ENCODE measurements at places on chromosomes 2 and 18.

GRCh38 chr2:226669249-226669648, 130.4 kb downstream of the IRS1 start:
- no peak for DNase-seq

DNA sequence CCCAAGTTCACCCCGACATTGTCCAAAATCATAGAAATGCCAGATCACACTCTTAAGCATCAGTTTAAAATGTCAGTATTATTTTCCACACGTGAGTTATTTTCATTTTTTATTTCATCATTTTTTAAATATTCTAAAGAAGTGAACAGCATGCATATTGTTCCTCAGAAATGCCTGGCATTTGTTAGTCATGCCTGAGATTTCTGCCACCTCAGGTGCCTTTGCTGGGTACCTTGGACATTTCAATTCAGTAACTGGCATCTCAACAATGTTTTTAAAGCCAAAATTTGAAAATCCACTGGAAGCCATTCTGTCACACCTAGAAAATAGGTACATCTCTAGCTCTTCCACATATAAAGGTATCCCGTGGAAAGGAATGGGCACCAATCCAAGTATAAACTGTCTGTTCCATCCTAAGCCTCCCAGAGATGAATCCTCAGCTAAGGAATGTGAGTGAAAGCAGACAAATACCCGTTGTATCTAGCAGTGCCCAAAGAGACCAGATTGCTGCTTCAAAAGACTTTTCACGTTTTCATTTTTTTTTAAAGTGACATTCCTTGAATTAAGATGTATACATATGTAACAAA, 159.8 kb downstream of the ZNF385B start:
- DNase-seq = no peak

DNA sequence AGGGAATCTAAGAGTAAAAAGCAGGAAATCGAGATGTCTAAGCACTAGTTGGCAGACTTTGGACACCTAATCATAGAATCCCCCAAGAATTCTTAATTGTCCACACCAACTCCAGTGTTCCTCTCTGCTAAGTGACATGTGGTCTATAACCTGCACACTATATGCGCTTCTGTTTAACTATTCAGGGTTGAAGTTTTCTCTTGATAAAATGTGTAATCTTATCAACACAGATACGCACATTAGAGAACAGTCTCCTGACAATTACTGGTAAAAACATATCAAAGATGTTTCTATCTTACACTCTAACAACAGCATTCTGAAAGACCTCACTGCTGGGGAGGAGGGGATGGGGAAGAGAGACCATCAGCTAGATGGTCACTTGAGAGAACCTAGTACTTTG, 3.9 kb downstream of the ABCB11 start:
- DNase-seq = no peak

GRCh38 chr2:60551240-60552077, 2.0 kb downstream of the BCL11A start:
- peak; percentile 32 for DNase-seq

DNA sequence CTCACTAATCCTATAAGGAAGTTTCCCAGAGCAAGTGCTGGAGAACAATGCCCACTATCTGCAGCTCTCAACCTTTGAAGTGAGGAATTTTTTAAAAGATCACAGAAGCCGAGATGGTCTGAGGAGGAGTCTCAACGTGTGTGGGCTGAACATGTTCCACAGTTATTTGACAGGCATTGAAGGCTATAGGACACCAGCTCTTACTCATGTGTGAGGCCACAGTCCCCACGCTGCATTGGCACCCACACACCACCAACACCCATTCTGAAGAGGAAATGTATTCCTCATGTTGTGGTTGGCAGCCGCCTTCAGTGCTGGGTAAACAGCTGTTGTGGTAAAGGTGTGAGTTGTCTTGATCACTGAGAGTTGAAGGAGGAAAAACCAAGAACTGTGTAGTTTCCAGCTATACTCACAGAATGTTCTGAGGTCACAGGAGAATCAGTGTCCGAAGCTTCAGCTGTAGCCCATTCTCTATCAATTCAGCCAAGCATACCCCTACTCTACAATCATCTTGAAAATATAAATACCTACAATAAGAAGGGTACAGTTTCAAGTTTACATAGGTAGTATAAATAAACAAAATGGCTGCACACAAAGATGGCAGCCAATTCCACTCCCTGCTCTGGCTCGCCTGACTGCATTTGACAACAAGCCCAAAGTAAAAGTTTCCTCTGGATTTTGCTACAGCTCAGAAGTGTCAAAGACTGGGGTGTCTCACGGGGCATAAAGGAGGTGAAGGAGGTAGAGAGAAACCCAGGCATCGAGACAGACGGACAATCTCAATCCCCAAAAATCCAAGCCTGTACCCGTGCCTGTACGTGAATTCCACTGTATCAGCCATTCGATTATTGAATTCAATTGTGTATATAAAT, 12.1 kb downstream of the CD226 start:
- DNase-seq = no peak

- no peak for DNase-seq
Measured at GRCh38 chr18:26268454-26268853, 42.2 kb downstream of the TAF4B start.

- DNase-seq = no peak
Measured at GRCh38 chr2:45003579-45004551, 5.4 kb downstream of the SIX2 start.

GRCh38 chr18:9285604-9286003, 49.0 kb upstream of the TWSG1 start:
- no peak for DNase-seq

DNA sequence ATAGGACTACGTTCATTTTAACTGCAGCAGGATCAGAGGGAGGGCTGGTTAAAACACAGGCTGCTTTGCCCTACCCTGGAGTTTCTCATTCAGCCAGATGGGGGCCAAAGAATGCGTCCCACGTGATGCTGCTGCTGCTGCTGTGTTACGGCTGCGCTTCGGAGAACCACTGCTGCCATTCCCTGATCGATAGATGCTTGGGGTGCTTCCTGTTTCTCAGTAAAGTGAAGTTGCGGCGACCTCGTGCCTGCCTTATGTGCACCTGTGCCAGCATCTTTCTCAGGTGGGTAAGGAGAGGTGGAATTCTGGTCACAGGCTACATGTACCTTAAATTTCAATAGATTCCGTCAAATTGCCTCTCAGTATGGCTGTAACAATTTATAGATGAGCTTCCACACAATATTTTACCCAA, 24.7 kb upstream of the TOGARAM2 start:
- no peak for DNase-seq

DNA sequence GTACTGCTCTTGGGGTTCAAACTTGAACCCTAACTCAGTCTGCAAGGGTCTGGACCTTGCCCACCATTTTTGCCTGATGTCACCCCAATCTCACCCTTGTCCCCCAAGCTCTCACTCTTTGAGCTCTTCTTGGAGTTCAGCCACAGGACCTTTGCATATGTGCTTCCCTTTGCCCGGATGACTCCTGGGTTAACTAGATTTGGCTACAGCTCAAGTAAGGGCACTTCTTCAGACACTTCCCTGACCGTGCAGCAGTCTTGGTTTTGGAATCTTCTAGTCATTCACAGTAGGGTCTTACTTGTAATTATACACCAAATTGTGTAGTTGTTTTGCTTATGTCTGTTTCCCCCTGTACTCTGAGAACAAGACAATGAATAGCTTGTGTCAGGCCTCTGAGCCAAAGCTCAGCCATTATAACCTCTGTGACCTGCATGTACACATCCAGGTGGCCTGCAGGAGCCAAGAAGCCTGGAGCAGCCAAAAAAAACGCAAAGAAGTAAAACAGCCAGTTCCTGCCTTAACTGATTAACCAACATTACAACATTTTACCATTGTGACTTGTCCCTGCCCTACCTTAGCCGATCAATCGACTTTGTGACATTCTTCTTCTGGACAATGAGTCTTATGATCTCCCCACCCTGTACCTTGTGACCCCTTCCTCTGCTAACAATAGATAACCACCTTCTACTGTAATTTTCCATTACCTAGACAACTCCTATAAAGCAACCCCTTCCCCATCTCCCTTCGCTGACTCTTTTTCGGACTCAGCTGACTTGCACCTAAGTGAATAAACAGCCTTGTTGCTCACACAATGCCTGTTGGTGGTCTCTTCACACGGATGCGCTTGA, 1.0 kb upstream of the MOGAT1 start:
- DNase-seq = no peak

- no peak for DNase-seq
Measured at GRCh38 chr2:145563741-145564615, 1044.1 kb upstream of the ZEB2 start.

DNA sequence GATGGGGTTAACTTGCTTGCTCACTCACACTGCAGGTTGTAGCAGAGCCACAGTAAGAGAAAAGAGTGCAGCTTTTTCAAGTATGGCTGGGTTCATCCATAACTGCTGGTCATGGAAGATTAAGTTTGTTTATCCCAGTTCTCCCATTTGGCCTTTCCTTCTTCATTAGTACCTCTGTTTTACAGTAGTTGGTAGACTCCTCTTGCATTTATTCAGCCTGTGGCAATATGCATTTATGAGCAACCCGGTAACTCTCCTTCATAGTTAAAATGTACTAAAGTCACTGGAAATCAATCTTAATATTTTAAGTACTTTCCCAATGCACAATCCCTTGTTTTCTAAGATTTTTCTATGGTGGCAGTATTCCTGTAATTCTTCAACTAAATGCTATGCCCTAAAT, 14.0 kb downstream of the FTCDNL1 start:
- DNase-seq = no peak

GRCh38 chr2:238127165-238128060, 11.1 kb upstream of the KLHL30 start:
- no peak for DNase-seq

GRCh38 chr2:169007356-169007755, 23.8 kb downstream of the ABCB11 start:
- DNase-seq = no peak

DNA sequence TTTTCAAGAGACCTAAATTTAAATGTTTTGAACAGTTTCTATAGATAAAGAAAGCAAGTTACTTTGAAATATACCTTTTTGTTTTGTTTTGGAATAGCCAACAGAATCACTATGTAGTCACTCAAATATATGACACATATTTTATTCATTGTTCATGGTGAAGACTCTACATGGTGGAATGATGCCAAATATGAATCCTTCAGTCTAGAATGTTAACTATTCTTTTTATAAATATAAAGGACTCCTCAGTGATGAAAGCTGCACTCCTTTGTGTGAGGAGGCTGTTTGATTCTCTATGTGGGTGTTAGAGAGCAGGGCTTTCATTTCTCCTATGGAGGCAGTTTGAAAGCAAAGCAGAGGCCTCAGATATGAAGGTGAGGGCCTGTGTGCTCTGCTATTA, 396.4 kb upstream of the LRRTM1 start:
- no peak for DNase-seq

GRCh38 chr2:219045937-219046550, 4.7 kb upstream of the CFAP65 start:
- no peak for DNase-seq

DNA sequence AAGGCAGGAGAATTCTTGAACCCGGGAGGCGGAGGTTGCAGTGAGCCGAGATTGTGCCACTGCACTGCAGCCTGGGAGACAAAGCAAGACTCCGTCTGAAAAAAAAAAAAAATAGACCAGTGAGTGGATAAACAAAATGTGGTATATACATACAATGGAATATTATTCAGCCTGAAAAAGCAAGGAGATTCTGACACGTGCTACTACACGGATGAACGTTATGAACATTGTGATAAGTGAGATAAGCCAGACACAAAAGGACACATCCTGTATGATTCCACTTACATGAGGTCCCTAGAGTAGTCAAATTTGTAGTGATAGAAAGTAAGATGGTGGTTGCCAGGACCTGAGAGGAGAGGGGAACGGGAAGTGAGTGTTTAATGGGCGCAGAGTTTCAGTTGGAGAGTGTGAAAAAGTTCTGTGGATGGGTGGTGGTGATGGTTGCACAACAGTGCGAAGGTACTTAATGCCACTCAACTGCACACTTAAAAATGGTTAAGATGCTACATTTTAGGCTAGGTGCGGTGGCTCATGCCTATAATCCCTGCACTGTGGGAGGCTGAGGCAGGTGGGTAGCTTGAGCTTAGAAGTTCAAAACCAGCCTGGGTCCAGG, 38.3 kb downstream of the NIFK start:
- DNase-seq = no peak

Measured in NCI-H1092 (cell line).